ENCODE measurements at places on chromosomes 4 and X.

GRCh38 chr4:27368781-27369180, 508.1 kb downstream of the STIM2 start:
- no peak for DNase-seq

- DNase-seq, result no peak
Measured at GRCh38 chr4:165909947-165910346, 36.9 kb downstream of the TLL1 start.

GRCh38 chr4:88674979-88675378, 22.6 kb downstream of the NAP1L5 start:
- no peak for DNase-seq

- no peak for DNase-seq
Measured at GRCh38 chr4:128456171-128456570, 168.6 kb upstream of the PGRMC2 start.

DNA sequence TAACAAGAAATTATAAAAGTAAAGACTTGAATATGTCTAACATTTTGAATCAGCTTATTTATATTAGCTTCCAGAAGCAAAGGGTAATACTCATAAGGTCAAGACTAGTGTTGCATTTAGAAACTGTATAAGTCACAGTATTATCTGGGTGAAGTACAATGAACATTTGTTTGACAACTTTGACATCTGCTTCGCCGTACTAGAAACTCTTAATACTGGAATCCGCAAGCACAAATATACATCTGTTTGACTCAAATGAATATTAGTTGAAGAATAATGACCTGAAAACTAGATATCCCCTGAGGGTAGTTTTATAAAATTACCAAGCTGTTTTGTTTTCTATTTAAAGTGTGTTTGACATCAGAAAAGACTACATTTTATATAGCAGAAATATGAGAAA, 135.4 kb upstream of the ATOH1 start:
- no peak for DNase-seq

DNA sequence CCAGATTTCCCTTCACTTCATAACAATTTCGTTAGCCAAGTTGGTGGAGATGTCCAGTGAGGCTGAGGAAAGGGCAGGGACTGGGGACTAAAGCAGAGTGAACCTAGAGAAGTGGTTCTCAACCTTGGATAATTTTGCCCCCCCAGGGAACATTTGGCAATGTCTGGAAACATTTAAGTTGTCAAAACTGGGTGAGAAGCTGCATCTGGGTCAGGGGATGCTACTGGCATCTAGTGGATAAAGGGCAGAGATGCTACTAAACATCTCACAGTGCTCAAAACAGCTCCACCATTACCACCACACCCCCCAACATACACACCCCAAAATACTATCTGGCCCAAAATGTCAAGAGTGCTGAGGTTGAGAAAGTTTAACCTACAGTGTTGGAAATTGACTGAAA, 32.0 kb upstream of the FGF16 start:
- DNase-seq, result no peak

- DNase-seq, result no peak
Measured at GRCh38 chr4:176134670-176135069, 60.7 kb downstream of the SPATA4 start.

GRCh38 chr4:128800284-128800683, 9.2 kb upstream of the JADE1 start:
- DNase-seq, result no peak

Data from iPS DF 6.9 (cell line).